ENCODE measurements at places on chromosomes 7 and 10.

DNA sequence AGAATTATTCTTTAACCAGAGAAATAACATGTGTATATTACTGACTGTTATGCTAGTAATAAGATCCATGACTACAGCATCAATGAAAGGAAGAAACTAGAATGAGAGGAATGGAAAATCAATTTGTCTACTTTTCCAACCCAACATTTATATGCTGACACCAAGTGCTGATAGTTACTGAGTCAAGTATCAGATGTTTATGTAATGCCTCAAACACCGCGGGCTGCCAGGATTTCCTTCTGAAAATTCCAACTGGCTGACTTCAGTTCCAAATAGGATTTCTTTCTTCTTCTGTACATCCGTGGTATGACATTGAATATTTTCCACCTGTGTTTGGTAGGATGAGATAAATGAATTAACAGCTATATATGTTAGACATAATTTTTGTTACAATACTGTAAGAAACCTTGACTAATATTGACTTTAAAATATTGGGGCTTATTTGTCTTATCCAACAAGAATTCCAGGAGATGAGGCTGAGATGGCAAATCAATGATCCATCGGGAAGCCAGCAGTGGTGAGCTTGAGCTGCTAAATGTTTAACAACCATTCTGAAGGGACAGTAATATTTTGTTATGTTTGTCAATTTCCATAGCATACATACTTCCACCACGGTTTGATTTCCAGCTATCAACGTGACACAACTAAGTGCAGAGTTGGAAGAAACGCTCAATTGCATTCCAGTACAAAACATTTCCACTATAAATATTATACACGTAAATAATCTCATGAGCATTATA lies 435.2 kb upstream of the AUTS2 start:
- no peak for DNase-seq

DNA sequence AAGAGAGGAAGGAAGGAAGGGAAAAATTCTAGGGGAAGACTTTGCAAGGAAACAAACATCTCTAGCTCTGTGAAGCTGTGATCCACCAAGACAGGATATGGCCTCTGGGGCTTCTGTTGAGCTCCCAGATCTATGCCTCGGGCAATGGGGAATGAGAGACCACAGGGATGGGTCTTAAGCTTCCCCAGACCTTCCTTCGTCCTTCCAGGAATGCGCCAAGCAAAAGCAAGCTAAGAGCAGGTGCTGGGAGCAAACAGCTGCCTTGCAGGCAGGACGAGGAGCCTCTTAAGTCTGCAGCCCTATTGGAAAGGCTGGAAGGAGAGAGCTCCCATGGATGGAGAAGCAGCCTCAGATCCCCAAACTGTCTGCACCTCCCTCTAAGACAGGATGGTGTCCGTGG lies 21.9 kb upstream of the ELN start:
- DNase-seq: no peak

DNA sequence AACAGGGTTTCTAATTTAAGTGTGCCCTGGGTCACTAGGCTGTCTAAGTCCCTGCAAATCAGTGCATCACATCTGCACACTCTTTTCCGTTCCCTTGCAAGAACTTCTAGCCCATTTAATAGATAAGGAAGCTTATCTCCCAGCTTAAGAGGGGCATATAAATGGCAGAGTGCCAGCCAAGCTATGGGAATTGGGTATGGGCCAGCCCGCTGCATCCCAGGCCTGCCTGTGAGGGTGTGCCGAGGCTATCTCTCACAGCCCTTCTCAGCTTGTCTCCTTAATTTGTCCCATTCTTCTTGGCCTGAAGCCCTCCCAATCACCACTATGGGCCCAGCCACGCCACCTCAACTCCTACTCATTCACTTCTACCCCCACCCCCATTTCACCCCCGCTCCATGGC lies 14.7 kb downstream of the AQP1 start:
- DNase-seq: peak; percentile 83

DNA sequence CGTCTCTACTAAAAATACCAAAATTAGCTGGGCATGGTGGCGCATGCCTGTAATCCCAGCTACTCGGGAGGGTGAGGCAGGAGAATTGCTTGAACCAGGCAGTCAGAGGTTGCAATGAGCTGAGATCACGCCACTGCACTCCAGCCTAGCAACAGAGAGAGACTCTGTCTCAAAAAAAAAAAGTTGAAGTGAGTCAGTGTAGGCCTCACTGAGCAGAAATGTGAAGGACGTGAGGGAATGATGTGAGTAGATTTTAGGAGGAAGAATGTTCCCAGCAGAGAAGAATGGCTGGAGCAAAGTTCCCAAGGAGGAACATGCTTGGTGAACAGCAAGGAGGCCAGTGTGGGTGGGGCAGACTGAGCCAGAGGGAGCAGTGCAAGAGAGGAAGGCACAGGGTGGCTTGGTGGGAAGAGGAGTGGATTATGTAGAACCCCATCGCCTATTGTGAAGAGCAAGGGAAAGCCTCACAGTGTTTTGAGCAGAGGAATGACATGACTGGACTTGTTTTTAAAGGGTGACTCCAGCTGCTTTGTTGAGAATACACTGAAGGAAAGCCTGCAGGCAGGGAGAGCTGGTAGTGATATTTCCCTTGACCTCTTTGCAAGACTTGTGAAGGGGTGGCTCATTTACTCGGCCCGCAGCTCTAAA lies 708.7 kb downstream of the SUGCT start:
- no peak for DNase-seq

DNA sequence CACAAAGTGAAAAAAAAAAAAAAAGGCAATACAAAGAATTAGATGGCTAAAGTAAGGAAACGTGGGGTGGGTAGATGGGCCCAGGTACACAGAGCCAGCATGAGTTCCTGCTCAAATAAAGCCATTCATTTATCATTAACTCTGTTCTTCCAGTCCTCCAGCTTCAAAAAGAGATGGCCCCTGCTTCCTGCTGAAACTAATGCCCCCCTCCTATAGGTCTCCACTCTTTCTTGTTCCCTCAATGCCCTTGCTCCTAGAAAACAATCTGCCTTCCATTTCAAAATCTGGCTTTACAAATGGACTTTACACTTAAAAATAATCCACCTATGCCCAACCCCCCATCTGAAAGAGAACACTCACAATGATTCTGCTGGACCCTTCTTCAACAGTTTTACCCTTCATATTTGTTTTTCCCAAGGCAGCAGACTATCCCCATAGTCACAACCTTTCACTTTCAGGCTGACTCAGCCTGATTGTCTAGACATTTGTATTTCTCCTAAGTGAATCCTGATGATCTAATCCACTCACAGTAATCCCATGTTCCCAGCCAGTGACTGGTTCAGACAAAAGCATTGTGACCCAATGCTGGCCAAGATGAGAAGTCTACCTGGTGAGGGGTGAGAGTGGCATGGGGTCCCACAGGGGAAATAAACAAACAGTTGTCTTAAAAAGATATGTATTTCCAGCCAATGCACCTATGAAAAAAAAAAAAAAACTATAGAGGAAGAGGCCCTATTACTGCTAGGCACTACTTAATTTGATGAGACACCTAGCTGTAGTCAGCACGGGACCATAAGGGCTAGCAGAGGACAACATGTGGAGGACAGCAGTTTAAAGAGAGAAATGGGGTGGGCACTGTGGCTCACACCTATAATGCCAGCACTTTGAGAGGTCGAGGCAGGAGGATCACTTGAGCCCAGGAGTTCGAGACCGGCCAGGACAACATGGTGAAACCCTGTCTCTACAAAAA lies 74.6 kb upstream of the GRID1 start:
- no peak for DNase-seq

DNA sequence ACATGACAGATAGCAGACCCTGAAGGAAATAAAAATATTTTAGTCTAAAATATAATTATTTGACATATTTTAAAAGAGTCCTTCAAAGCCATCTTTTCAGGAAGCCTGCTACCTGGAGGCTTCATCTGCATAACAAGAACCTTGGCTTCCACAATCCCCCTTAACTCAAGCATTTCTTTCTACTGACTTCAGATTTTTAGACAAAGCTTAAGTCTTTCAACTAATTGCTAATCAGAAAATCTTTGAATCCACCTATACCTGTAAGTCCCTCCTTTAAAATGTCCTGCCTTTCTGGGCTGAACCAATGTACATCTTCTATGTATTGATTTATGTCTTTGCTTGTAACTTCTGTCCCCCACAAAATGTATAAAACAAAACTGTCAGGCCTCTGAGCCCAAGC lies 23.5 kb upstream of the PRF1 start:
- DNase-seq: no peak

GRCh38 chr7:31811650-31812461 lies 124.8 kb downstream of the PPP1R17 start:
- no peak for DNase-seq

- DNase-seq: no peak
Measured at GRCh38 chr10:21057989-21058388, 160.9 kb upstream of the NEBL start.

GRCh38 chr7:95525503-95525902 lies 39.8 kb downstream of the ASB4 start:
- no peak for DNase-seq

DNA sequence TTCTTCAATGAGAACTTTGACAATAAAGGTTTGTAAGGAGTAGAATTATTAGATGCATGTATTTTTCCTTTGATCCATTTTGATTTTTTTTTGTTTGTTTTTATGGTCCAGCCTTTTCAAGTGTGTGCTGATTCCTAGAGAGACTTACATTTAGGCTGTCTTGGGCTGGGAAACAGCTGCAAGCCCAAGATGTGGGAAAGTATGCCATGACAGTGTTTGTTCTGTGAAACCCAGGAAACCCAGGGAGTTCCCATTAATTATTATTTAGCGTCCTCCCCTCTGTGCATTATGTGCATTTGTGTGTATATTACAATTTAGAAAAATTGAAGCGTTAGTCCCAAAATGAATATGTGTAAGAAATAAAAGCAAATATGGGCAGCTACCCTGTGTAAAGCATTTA lies 216.7 kb downstream of the ABCA13 start:
- no peak for DNase-seq

DNA sequence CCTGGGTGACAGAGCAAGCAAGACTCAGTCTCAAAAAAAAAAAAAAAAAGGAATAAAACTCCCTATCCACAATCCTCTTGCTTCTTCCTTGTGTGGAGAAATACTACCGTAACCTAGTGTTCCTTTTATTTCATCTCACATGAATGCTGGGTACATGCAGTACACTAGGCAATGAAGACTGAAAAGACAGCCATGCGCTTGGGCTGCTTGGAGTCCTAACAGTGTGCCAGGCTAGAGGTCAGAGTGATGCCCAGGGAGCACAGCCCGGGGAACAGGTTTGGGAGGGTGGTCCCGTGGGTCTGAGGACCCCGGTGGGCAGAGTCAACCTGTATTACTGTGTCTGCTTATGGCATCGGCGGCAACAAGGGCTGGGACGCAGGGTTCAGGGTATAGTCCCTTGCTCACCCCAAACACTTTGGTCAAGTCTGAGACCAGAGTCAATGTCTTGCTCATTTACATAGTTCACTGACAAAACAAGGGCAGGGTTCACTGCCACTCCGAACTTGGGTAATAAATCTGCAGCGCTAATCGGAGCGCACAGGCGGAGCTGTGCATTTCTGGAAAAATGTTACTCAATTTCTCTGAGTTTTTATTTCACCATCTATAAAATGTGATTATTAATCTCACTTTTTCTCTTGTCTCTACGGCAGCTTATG lies 118.0 kb downstream of the CLEC2L start:
- DNase-seq: no peak

DNA sequence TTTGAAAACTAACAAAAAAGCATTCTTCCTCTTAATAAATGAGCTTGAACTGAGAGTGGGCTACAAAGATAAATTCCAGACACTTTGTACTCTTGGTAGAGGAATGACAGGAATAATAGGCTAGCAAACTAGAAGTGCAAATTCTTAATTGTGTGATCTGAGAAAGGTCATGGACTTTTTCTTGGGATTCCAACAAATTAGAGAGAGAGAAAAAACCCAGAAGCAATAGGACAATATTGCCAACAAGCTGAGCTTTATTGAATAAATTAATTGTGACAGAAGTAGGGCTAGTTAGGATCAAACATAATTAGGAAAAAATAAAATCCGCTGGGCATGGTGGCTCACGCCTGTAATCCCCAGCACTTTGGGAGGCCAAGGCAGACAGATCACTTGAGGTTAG lies 41.4 kb upstream of the LAMB1 start:
- no peak for DNase-seq

GRCh38 chr7:148708026-148708885 lies 9.6 kb downstream of the CUL1 start:
- no peak for DNase-seq

- DNase-seq: no peak
Measured at GRCh38 chr10:17290226-17290625, 62.2 kb downstream of the VIM start.

- DNase-seq: no peak
Measured at GRCh38 chr10:112265745-112266144, 17.5 kb upstream of the TECTB start.

DNA sequence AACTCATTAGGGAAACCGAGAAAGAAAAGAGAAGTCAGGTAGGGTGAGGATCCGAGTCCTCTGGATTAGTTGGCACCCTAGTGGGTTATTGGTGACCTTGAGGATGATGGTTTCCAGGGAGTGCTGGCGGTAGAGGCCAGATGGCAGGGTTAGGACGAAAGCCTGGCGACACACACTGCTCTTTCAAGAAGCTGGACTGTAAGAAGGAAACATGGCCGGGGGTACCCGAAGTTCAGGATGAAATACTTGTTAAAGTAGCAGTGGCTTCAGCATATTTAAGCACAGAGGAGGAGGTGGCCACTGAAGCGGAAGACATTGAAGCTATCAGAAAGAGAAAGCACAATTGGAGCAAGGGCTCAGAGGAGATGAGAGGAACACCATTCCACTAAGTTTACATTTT lies 224.6 kb downstream of the RELN start:
- no peak for DNase-seq

DNA sequence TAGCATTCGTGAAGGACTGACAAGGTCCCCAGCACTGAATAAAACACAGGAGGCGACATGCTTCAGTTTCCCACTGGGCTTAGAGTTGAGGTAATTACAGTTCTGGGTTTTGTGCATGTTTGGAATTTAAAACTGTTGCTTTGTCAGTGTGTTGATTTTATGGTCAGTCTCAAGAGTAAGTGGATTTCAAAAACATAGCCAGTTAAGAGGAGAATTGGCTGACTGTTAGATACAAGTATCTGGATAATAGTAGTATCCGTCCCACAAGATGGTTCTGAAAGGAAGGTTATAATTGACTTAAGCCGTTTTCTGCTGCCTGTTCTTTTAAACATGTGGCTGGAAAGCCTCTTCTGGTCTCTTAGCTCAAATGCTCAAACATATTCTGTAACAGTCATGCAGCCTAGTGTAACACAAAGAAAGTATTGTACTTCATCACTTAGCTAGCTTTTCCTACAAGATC lies 170.9 kb downstream of the POLR1F start:
- no peak for DNase-seq

- no peak for DNase-seq
Measured at GRCh38 chr7:86950360-86950759, 109.1 kb downstream of the ELAPOR2 start.

- no peak for DNase-seq
Measured at GRCh38 chr10:55233090-55233489, 432.1 kb upstream of the PCDH15 start.
